ENCODE measurements at places on chromosomes 16 and 17. TPM values are rescaled to one million over a fixed set of nuclear protein-coding genes. Genes with fewer than 3 reads are reported as not detected.

- DNase-seq: no peak
- H3K27me3 ChIP-seq: no peaks in the 10 kb centered on the region
- H3K36me3 ChIP-seq: peaks cover 9% of the 10 kb centered on the region
- no peak overlapping the region for H3K4me3 ChIP-seq
These were observed 161.1 kb downstream of the STX8 start for GRCh38 chr17:9414471-9414870.

DNA sequence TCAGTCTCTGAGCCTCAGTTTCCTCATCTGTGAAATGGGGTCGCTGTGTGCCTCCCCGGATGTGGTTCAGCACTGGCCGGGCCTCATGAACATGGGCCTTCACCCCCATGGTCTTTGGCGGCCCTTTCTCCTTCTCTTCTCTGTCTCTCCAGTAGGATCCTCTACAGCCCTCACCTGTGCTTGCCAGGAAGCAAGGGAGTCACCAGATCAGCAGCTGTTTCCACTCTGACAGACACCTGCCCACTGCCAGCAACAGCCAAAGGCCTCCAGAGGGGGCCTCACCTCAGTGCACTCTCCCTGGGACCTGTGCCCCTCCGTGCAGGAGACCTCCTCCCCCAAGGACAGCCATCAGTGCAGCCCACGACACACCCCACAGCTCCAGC is 89.4 kb downstream of the C16orf78 start:
- H3K4me1 ChIP-seq: no peaks in the 10 kb centered on the region
- no peak overlapping the region for H3K4me3 ChIP-seq
- H3K36me3 ChIP-seq: peaks cover 4% of the 10 kb centered on the region
- peaks cover 4% of the 10 kb centered on the region for H3K27me3 ChIP-seq
- no peak overlapping the region for H3K27ac ChIP-seq

Gene DNAH2
- not detected for total RNA-seq

GRCh38 chr16:58197314-58198012 is 443 bp downstream of the CSNK2A2 start:
- peak overlapping the region; percentile 71 for H3K27ac ChIP-seq
- peaks cover 24% of the 10 kb centered on the region for H3K27me3 ChIP-seq
- peak overlapping the region; percentile 94 for H3K4me3 ChIP-seq
- DNase-seq: no peak

Gene TUBB3
- 173 TPM for total RNA-seq

Gene CLDN9
- not detected for total RNA-seq

GRCh38 chr17:49971848-49972485 is 3.0 kb downstream of the DLX4 start:
- peaks cover 70% of the 10 kb centered on the region for H3K27me3 ChIP-seq
- no peak for DNase-seq
- H3K36me3 ChIP-seq: no peaks in the 10 kb centered on the region
- no peak overlapping the region for H3K4me3 ChIP-seq

Gene TM4SF5
- total RNA-seq: not detected

Gene DOC2B
- total RNA-seq: not detected

DNA sequence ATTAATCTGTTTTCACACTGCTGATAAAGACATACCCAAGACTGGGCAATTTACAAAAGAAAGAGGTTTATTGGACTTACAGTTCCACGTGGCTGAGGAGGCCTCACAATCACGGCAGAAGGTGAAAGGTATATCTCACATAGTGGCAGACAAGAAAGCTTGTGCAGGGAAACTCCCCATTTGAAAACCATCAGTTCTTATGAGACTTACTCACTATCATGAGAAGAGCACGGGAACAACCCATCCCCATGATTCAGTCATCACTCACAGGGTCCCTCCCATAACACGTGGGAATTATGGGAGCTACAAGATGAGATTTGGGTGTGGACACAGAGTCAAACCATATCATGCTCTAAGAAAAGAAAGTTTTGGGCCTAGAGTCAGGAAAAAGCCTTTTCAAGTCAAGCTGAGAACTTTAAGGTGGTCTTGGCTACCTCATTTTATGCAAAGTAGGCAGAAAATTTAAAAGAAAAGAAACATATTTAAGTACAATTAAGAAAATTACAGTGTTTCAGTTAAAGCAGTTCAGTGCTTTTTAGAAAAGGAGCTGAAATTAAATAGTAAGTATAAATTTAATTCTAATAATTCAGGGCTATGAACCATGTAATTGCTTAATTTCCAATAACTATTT is 24.9 kb upstream of the CRYM start:
- peak overlapping the region; percentile 92 for H3K4me3 ChIP-seq
- peak; percentile 78 for DNase-seq
- H3K27ac ChIP-seq: peak overlapping the region; percentile 81
- no peaks in the 10 kb centered on the region for H3K36me3 ChIP-seq
- H3K27me3 ChIP-seq: no peaks in the 10 kb centered on the region

GRCh38 chr17:59485015-59485414 is 80.4 kb upstream of the DHX40 start:
- H3K4me1 ChIP-seq: peaks cover 15% of the 10 kb centered on the region
- no peaks in the 10 kb centered on the region for H3K36me3 ChIP-seq
- DNase-seq: no peak
- H3K27me3 ChIP-seq: peaks cover 19% of the 10 kb centered on the region
- no peak overlapping the region for H3K27ac ChIP-seq

DNA sequence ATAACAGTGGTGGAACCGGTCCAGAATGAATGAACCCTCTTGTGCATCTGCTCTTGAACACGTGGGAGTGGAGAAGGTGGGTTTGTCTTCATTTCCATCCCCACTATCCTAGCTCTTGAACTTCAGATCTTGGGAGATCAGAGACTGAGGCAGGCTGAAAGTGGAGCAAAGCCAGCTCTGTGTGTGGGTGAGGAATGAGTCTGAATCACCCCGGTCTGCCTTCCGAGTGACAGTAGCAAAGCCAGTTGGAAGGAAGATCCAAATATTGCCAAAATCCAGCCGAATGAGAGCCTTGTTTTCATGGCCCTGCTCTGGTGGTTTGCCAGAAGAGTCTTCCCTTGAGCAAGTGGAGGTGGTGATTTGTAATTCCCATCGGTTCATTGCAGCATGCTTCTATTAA is 29.0 kb upstream of the ASIC2 start:
- no peak for DNase-seq
- peaks cover 2% of the 10 kb centered on the region for H3K27me3 ChIP-seq
- H3K4me1 ChIP-seq: no peaks in the 10 kb centered on the region
- no peaks in the 10 kb centered on the region for H3K36me3 ChIP-seq
- no peak overlapping the region for H3K27ac ChIP-seq

GRCh38 chr17:77716289-77716926 is 242.1 kb upstream of the TNRC6C start:
- no peaks in the 10 kb centered on the region for H3K4me1 ChIP-seq
- H3K27ac ChIP-seq: no peak overlapping the region
- H3K4me3 ChIP-seq: no peak overlapping the region
- H3K36me3 ChIP-seq: no peaks in the 10 kb centered on the region

Gene STAT5B
- total RNA-seq: 20.5 TPM

DNA sequence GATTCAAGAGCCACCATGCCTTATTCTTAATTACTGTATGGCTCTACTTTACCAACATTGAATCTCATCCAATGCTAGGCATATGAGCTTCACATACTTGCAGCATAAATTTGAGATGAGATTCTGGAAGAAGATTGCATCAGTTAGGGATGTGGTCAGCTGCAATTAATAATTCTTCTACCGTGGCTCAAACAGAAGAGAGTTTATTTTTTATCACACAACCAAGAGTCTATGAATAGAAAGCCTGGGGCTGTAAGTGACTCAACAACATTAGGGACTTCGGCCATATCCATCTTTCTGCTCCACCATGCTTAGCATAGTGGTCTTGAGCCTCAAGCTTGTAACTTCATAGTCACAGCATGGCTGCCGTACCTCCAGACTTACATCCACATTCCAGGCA is 179.4 kb upstream of the IRX6 start:
- no peaks in the 10 kb centered on the region for H3K36me3 ChIP-seq
- DNase-seq: no peak
- H3K27me3 ChIP-seq: peaks cover 1% of the 10 kb centered on the region
- H3K27ac ChIP-seq: no peak overlapping the region

DNA sequence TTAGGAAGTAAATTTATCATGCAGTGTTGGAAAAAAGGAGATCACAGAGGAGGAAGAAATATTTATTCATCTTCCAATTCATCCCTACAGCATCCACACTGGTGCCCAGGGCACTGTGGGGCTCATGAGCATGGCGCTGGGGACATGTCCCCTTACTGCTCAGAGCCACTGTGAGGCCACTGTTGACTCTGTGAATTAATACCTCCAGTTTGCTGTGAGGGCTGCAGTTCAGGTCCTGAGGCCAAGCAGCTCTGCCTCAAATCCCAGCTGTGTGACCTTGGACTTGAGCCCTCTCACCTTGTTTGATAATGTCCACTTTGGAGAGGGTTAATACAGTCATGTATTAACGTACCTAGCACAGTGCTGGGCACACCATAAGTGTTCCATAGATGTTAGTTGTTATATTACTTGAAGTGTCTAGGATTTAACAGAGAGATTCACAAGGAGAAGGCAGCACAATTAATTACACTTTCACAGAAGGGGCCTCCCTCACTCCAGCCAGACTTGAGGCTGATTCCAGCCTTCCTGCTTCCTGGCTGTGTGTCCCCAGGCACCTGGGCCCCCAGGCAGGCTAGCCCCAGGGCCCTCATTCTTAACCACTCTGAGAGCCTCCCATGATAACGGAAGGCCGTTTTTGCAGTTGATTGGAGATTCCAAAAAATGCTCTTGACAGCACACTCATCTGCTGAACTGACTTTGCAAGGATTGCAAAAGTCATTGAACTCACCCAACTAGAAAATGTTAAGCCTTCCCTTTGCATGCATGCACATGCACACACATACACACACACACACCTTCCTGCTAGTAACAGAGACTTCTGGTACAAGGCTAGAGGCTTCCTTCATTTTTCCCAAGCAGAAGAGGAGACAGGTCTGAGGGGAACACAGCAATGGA is 29.4 kb downstream of the KATNIP start:
- peaks cover 2% of the 10 kb centered on the region for H3K27me3 ChIP-seq
- peaks cover 14% of the 10 kb centered on the region for H3K36me3 ChIP-seq
- peaks cover 26% of the 10 kb centered on the region for H3K4me1 ChIP-seq
- DNase-seq: peak; percentile 41
- H3K4me3 ChIP-seq: peak overlapping the region; percentile 22

Gene PRDM7
- total RNA-seq: not detected

Gene HOXB6
- total RNA-seq: not detected

Gene ASPA
- total RNA-seq: not detected

Gene AOC3
- 0.13 TPM for total RNA-seq

- no peak overlapping the region for H3K4me3 ChIP-seq
- peaks cover 36% of the 10 kb centered on the region for H3K4me1 ChIP-seq
- no peak overlapping the region for H3K27ac ChIP-seq
- peaks cover 50% of the 10 kb centered on the region for H3K36me3 ChIP-seq
These were observed 24.5 kb downstream of the NPLOC4 start for GRCh38 chr17:81612172-81612970.

GRCh38 chr16:58532414-58532813 is 17.1 kb downstream of the SETD6 start:
- no peak overlapping the region for H3K27ac ChIP-seq
- no peak overlapping the region for H3K4me3 ChIP-seq
- no peak for DNase-seq
- no peaks in the 10 kb centered on the region for H3K4me1 ChIP-seq

Gene CLCN7
- 57.4 TPM for total RNA-seq

GRCh38 chr16:6081320-6081976 is 983.9 kb upstream of the EEF2KMT start:
- no peak overlapping the region for H3K27ac ChIP-seq
- no peaks in the 10 kb centered on the region for H3K36me3 ChIP-seq
- H3K4me3 ChIP-seq: no peak overlapping the region
- no peak for DNase-seq
- H3K4me1 ChIP-seq: no peaks in the 10 kb centered on the region
- H3K27me3 ChIP-seq: no peaks in the 10 kb centered on the region

DNA sequence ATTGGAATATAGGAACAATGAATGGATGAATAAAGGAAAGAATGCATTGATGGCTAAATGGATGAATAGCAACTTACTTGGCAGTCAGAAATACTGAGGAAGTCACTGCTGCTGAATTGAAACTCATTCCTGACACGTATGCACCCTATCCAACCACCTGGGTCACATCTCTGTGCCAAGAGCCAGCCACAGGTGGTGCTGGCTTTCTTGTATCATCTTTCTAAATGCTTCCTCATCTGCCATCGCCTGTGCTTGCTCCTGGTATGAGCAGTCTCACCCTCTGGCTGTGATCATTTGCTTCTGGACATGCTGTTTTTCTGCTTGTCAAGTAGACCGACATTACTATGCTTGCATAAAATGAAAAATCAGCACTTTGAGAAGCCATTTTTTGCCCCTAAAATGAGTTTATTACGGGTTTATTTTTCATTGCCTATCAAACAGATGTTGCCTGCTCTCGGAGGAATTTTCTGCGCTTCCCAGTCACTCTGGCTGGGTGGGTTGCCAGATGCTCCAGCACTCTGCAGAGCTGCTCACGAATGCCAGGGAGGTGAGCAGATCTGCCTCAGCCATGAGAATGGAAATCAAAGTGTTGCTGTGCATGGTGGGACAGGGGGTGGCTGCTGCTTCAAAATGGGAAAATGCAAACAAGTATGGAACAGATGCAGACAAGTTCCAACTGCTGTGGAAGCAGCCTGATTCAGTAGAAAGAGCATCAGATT is 1349.6 kb upstream of the CDH8 start:
- DNase-seq: no peak
- no peak overlapping the region for H3K27ac ChIP-seq
- no peaks in the 10 kb centered on the region for H3K4me1 ChIP-seq
- H3K4me3 ChIP-seq: no peak overlapping the region
- H3K27me3 ChIP-seq: no peaks in the 10 kb centered on the region

- H3K27ac ChIP-seq: no peak overlapping the region
- no peak overlapping the region for H3K4me3 ChIP-seq
- H3K4me1 ChIP-seq: no peaks in the 10 kb centered on the region
- H3K36me3 ChIP-seq: no peaks in the 10 kb centered on the region
These were observed 26.8 kb upstream of the NKD1 start for GRCh38 chr16:50521246-50521900.

Gene CNTROB
- total RNA-seq: 29.9 TPM

GRCh38 chr17:41434005-41434404 is 6.8 kb downstream of the KRT38 start:
- no peak overlapping the region for H3K4me3 ChIP-seq
- H3K4me1 ChIP-seq: peaks cover 17% of the 10 kb centered on the region
- no peaks in the 10 kb centered on the region for H3K27me3 ChIP-seq
- H3K36me3 ChIP-seq: no peaks in the 10 kb centered on the region
- no peak overlapping the region for H3K27ac ChIP-seq

- no peaks in the 10 kb centered on the region for H3K27me3 ChIP-seq
- no peaks in the 10 kb centered on the region for H3K4me1 ChIP-seq
- DNase-seq: no peak
- H3K4me3 ChIP-seq: no peak overlapping the region
- no peaks in the 10 kb centered on the region for H3K36me3 ChIP-seq
- H3K27ac ChIP-seq: no peak overlapping the region
These were observed 942 bp downstream of the KRT23 start for GRCh38 chr17:40936437-40936971.

Gene PYY
- total RNA-seq: not detected

Data from HFFc6 (cell line).